Stimulated activated CD4-positive, alpha-beta T cell treated with anti-CD3 and anti-CD28 coated beads, TNF-alpha, amount 100 ng/mL, for 1 hour (primary cell): ENCODE measurements at places on chromosomes 6 and 20.
A peak's percentile ranks its signal among the peaks of the same experiment; 100 is the strongest.

GRCh38 chr20:9280666-9281065, 211.8 kb downstream of the PLCB4 start:
- DNase-seq = no peak

- DNase-seq = no peak
Observed at GRCh38 chr20:1402149-1402548, 9.3 kb upstream of the FKBP1A start.

GRCh38 chr6:22972771-22973170, 403.4 kb downstream of the HDGFL1 start:
- DNase-seq = no peak

DNA sequence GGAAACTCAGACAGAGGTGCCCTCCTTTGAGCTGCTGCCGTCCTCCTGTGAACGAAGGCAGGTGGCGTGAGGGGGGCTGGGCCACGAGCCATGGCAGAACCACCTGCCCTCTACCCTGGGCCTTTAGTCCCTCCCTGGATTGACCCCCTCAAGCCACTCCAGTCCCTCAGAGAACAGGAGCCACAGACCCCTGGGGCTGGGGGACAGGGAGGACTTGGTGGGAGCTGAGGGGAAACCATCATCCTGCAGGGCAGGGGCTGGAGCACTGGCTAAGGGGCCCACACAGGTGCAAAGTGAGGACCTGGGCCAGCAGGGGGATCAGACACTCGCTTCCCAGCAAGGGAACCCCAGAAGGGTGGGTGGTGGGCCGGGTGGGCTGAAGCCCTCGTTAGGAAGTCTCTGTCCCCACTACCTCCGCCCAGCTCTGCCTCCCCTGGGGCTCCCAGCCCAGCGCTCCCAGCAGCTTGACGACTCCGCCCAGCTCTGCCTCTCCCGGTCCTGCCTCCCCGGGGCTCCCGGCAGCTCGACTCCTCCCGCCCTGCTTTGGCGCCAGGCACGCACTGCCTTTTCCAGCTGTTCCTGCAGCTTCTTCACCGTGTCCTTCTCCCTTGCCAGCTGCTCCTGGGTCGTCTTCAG, 44.4 kb downstream of the DSTN start:
- no peak for DNase-seq

GRCh38 chr20:723756-724155, 44.5 kb downstream of the SLC52A3 start:
- DNase-seq = no peak

- DNase-seq = no peak
Observed at GRCh38 chr6:114284281-114284680, 58.5 kb downstream of the HS3ST5 start.

- DNase-seq = no peak
Observed at GRCh38 chr6:124389127-124389526, 573.1 kb upstream of the RNF217 start.

DNA sequence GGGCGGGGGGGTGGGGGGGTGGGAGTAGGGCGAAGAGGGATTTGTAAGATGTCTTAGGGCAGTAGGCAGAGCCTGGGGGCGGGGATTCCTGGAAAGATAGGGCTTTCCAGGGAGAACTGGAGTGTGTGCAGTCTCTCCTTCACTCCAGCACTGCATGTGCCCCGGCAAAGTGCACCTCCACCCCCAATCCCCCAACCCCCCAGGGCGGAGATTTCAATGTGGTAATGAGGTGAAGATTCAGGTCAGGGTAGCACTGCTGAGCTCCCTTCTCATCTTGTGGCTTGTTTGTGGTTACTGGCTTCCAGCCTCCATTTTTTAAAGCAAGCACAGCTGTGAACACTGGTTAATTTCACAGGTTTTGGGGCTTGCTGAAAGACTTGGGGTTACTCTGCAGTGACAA, 5.9 kb downstream of the TMEM239 start:
- no peak for DNase-seq

DNA sequence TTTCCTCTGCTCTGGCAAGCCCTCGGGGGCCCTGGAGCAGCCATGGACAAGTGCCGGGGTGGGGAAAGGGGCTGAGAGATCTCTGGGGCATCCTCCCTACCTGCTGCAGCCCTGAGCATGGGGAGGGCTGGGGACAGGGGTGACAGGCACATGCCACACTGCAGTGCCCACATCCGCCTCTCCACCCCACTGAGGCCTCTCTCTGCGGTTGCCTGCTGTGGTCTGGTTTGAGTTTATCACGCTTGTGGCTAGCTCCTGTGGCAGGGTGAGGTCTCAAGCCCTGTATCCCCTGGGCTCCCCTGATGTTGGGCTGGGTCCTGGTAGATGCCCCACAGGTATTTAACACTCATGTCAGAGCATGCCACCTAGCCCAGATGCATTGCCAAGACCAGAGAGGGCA, 52.9 kb upstream of the MLN start:
- peak; percentile 27 for DNase-seq

- no peak for DNase-seq
Observed at GRCh38 chr6:161254464-161255253, 19.2 kb downstream of the AGPAT4 start.

GRCh38 chr6:118509009-118509617, 39.0 kb upstream of the PLN start:
- DNase-seq = no peak

DNA sequence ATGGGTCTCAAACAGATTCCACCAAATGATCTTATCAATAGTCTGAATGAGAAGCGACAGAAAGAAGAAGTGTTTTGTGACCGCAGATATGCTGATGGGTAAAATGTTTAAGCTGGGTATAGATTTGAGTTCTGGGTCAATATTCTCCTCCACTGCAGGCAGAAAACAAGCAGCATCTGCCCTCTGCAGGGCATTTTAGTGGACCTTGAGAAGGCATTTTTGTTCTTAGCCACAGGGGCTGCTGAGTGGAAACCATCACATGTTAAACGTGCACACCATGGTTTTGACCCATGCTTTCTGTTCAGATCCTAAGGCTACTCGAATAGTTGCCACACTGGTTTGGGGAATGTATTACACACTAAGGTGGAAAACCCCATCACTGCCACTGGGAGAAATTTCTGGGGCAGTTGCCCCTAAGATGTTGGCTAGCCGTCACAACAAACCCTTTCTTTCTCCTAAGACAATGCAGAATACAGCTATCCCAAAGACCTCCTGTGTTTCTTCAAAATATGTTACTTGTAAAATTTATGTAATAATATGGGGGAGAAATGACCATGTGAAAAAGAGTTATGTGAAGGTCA, 5.5 kb downstream of the POU3F2 start:
- DNase-seq = no peak

DNA sequence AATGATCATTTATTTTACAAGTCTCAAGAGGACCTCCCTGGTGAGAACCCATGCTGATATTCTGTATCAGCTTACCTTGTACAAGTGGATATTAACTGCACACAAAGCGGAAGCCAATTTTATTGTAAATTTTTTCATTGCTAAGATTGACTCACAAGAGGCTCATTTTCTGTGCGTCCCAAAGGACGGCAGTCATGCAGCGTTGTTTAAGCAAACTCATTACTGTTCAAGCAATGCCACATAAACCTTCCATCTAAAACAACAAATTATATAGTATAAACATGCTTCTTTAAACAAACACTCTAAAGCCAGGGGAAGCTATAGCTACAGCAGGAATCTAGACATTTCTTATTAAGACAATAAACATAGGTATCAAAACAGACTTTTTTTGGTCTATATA, 575.3 kb downstream of the FRK start:
- no peak for DNase-seq

GRCh38 chr6:75673884-75674283, 72.2 kb downstream of the SENP6 start:
- no peak for DNase-seq

DNA sequence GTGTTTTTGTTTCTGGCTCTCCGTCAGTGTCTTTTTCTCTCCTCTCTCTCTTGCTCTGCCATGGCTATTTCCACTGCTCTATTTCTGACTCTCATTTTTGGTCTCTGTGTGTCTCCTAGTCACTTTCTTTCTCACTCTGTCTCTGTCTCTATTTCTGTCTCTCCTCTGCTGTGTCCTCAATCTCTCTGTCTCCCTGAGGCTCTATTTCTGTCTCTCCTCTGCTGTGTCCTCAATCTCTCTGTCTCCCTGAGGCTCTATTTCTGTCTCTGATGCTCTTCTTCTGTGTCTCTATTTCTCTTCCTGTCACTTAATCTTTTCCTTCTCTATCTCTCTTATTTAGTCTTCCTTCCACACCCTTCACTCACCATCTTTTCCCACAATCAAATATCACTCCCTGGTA, 8.4 kb downstream of the PRSS16 start:
- no peak for DNase-seq

- DNase-seq = no peak
Observed at GRCh38 chr6:151689499-151690201, 117.8 kb upstream of the ESR1 start.

DNA sequence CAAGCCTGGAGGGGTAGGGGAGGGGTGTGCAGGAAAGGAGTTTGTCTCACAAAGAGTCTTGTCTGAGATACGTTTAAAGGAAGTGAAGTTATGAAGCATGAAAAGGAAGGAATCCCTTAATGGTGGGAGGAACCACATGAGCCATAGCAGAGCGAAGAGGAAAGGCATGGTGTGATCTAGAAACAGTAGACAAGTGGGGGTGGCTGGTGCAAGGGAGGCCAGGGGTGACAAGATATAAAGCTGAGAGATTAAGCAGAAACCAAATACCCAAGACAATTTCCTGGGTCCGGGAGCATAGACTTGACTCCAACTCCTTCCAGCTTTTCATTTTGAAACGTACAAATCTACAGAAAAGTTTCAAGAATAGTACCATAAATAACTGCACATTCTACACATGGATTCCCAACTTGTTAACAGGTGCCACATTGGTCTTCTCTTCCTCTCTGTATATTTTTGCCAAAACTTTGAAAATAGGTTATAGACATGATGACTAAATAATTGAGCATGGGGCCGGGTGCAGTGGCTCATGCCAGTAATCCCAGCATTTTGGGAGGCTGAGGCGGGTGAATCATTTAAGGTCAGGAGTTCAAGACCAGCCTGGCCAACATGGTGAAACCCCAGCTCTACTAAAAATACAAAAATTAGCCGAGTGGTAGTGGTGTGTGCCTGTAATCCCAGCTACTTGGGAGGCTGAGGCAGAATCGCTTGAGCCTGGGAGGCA, 211.6 kb downstream of the SLC24A3 start:
- no peak for DNase-seq

- no peak for DNase-seq
Observed at GRCh38 chr6:7909323-7910276, 988 bp downstream of the TXNDC5 start.

DNA sequence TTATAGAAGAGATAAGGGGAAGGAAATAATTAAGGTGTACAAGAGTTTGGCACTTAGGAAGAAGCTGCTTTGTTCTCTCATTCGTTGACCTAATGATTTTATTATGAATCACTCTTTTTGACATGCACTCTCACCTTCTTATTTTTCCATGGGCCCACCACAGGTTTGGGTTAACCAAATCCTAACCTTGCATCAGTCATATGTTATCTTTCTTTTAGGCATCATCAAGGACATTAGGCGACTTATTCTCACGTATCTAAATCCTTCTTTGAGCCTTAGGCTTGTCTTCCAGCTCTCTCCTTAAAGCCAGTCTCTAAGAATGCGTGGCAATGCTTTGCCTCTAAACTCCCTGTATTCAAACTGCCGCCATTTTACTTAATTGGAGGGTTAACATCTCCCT, 58.3 kb downstream of the TNFRSF21 start:
- DNase-seq = no peak

GRCh38 chr6:169183233-169183632, 70.4 kb downstream of the THBS2 start:
- DNase-seq = no peak

DNA sequence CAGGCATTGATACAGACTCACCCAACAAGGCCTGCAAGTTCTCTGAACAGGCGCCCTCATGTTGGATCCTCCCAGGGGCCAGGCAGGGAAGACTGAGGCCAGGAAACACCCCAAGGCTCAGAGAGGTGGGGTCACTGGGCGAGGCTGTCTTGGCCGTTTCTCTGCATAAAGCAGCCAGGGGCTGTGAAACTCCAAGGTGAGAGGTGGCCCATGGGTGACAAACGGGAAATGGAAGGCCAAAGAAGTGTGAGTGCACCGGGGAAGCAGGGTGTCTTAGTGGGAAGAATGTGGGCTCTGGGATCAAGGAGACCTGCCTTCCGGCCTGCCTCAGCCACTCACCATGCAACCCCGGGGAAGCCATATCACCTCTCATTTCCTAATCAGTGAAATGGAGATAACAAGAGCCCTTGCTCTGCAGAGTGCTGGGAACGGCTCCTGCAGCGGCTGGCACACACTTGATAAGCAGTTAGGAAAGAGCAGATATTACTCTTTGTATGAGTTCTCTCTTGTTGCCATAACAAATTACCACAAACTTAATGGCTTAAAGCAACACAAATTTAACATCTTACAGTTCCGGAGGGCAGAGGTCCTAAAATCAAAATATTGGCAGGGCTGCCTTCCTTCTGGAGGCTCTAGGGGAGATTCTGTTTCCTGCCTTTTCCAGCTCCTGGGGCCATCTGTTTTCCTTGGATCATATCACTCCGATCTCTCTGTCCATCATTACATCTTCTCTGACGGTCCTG, 168.6 kb downstream of the NFATC2 start:
- no peak for DNase-seq

GRCh38 chr6:162705736-162706135, 21.8 kb downstream of the PRKN start:
- no peak for DNase-seq

DNA sequence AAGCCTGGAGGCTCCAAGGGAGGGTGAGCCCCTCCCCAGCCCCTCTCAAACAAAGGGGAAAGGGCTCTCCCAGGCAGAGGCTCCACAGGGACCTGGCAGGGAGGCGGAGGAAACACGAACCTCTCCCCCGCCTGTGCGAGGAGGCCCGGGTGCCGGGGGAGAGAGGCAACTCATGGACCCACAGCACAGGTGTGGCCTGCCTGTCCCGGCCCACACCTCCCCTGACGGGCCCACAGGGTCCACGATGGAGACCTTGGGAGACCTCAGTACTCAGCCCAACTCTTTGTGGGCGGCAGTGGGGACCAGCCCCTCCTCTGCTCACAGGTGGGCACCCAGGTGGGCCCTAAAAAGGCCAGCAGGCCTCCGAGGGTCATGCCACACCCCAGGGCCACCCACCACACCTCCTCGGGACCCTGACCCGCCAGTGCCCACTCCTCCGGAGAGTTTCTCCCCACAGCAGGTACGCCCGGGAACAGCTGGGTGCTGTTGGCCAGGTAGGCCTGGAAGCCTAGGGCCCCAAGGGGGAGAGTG, 12.2 kb downstream of the LAMA5 start:
- DNase-seq = no peak

DNA sequence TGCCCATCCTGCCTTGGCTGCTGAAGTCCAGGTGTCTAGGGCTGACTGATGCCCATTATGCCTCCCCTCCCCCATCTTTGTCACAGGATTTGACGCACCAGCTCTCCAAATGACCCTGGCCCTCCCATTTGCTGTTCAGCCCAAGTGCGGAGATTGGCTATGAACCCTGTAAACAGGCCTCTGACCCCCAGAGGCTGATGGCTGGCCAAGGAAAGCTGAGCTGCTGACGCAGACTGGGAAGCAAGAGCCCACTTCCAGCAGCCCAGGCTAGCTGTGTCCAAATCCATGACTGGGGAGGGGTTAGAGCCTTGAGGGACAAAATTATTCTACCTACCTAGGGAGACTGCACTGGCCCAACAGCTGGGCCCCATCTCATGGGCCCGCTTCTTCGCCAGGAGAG, 797 bp upstream of the GNRH2 start:
- no peak for DNase-seq

GRCh38 chr6:88493717-88494116, 327.6 kb upstream of the CNR1 start:
- no peak for DNase-seq
